Stromal cell of bone marrow (primary cell): ENCODE measurements at places on chromosomes 11 and 22.
A peak's percentile ranks its signal among the peaks of the same experiment; 100 is the strongest.

DNA sequence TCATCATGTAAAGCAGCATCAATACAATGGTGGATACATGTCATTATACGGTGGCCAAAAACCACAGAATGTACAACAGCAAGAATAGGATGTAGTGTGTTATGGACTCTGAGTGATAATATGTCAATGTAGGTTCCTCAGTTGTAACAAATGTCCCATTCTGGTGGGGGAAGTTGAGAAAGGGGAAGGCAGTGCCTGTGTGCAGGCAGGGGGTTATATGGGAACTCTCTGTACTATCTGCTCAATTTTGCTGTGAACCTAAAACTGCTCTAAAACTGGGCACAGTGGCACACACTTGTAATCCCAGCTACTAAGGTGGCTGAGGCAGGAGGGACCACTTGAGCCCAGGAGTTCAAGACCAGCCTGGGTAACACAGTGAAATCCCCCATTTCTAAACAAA lies 5.9 kb downstream of the CHKA start:
- DNase-seq, result no peak

- DNase-seq, result no peak
Measured at GRCh38 chr11:2280208-2280607, 9.8 kb upstream of the ASCL2 start.

DNA sequence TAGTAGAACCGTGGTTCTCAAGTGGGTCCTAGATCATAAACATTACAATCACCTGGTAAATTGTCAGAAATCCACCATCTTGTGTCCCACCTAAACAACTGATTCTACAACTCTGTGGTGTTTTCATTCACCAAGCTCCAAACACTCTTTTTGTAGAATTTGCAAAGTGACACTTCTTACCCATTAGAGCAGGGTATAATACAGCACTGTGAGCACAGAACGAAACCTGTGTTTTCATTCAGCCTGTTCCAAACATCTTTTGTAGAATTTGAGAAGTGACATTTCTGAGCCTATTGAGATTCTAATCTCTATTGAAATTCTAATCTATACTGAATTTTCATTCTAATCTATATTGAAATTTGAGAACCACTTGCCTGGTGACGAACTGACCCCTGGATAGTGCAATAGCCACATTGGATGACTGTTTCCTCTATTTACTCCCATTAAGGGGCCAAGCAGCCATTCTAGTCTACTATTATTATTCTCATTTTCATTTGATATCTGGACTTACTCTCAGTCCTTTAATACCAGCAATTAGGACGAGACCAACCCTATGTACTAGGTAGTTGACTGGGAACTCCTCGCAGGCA lies 616.6 kb downstream of the LRRC4C start:
- no peak for DNase-seq

DNA sequence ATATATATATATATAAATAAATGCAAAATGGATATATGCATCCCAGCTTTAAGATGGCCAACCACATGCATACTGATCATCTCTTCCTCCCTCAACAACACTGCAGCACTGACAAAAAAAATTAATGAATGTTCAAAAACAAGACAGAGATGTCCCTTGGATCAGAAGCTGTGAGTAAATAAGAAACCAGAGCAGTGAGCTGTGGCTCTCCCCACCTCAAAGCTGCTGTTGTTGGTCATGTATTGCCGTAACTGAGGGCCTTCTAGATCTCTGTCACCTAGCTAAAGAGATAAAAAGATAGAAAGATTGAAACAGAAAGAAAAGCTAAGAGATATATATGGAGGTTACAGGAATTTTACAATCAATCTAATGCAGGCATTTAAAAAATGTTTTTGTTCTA lies 15.5 kb upstream of the TMEM135 start:
- no peak for DNase-seq

DNA sequence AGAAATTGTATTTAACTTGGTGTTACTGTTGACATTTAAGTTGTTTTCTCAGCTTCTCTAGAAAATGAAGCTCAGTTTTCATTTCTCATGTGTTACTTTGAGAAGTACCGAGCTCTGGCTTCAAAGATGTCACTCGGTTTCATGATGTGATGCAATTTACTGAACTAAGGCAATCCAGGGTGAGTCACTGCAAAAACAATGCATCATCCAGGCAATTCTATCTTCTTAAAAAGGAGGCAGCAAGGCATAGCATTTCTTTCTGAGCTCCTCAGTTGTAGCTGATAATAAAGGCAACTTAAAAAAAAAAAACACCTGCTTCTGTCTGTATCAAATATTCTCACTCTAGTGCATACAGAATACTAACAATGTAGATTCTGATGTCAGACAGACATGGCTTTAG lies 91.1 kb upstream of the KCNA4 start:
- peak; percentile 91 for DNase-seq

GRCh38 chr22:45731798-45732495 lies 60.3 kb downstream of the ATXN10 start:
- no peak for DNase-seq

- DNase-seq, result no peak
Measured at GRCh38 chr11:6586434-6587359, 16.7 kb downstream of the RRP8 start.

GRCh38 chr11:110377434-110377833 lies 52.3 kb upstream of the FDX1 start:
- DNase-seq, result no peak

DNA sequence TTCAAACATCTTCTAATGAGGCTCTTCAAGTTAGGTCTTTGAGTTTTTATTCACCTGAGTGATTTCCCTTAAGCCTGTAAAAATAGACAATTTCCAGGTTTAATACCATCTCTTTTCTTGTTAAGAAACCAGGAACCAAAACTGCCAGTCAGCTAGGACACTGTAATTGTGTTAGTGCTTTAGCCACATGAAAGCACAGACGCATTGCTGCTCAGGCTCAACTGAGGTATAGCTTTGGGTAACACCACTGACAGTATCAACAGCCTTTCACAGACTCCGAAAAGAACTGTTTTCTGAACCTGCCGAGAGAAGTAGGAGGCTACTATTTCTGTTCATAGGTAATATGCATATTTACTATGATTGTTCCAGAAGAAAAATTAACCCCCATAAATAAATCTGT lies 768.7 kb downstream of the ETS1 start:
- DNase-seq, result no peak

- no peak for DNase-seq
Measured at GRCh38 chr11:126188332-126189108, 22.9 kb downstream of the RPUSD4 start.

DNA sequence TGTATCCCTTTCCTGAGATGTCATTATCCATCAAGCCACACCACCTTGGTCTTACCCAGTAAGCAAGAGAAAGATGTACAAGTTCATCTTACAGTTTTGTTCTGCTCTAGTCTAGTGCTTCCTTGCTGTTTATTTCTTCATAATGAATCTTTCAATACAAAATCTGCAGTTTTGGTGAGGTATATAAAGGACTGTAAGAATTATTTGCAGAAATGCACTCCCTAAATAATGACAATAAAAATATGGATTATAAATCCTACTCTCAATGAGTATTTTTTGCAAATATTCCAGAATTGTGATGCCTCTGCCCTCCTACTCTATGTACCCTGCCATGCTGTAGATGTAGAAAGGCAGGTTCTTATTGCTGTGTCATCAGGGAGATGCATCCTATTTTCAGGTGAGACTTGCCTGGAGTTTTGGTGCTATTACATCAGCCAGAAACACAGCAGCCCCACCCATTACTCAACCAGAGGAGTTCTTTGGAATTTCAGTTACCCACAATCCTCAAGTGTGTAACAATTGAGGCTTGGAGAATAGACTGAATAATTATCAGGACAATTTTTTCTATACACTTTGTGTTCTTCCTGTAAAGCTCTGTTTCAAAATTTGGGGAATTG lies at the start of gene OR10S1:
Gene OR10S1 (minus strand): TSS at position 51 of the 617 bp plus-strand sequence. CDS start 117 bp downstream, outside the sequence.
- no peak for DNase-seq

DNA sequence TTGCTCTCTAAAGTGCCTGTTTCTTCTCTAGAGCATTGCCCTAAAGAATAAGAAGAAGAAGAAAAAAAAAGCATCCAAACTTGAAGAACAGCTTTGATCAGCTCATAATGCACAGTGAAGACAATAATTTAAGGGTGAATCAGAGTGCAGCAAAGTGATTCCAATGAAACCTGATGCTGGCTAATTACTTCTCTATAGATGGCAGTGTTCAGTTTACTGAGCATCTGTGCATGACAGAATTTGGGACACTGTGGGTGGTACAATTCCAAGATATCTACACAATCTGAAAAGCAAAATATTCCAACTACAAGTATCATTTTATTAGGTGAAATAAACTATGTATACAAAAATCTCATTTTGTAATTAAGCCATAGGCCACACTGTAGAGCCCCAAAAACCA lies 450.5 kb upstream of the CCDC90B start:
- no peak for DNase-seq

- no peak for DNase-seq
Measured at GRCh38 chr11:18140145-18140544, 7.8 kb downstream of the MRGPRX3 start.

DNA sequence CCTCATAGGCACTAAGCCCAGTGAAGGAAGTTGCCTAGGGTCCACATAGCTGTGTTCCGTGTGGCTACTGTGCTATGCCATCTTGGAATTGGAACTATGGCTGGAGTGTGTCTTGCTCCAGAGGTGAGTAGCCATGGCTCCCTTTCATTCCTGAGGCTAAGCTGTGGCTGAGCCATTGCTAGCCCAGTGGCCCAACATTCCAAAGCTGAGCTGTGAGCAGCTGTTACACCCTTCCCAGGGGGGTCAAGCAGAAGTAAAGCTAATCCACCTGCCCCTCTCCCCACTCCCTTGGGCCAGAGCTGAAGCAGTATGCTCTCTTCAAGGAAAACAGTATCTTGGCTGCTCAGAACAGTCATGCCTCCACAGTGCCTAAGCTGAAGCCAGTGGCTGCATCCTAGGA lies 51.1 kb downstream of the USP35 start:
- DNase-seq, result no peak

GRCh38 chr11:134967746-134968145 lies 555.7 kb upstream of the B3GAT1 start:
- no peak for DNase-seq

- DNase-seq, result no peak
Measured at GRCh38 chr11:7906481-7906880, 24.6 kb downstream of the OR10A6 start.

- peak; percentile 37 for DNase-seq
Measured at GRCh38 chr11:100776212-100776896, 89.3 kb downstream of the ARHGAP42 start.

GRCh38 chr22:28981818-28982499 lies 79.7 kb downstream of the C22orf31 start:
- DNase-seq, result no peak

DNA sequence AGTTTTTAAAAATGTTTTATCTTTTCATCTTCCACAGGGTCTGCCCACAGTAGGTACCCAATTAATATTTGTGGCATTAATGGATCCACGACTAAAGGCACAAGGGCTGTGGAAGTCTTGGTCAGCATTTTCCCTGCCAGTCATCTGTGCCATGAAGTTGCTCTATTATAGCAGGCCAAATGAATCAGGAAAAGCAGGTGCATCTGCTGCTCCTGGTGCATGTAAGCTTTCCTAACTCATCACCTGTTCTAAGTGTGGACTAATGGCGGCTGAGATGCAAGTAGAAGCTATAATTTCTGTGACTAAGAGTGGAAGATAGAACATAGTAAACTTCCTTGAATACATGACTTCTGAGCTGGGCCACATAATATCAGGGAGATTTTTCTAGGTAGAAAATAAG lies 182.5 kb upstream of the TENM4 start:
- no peak for DNase-seq

DNA sequence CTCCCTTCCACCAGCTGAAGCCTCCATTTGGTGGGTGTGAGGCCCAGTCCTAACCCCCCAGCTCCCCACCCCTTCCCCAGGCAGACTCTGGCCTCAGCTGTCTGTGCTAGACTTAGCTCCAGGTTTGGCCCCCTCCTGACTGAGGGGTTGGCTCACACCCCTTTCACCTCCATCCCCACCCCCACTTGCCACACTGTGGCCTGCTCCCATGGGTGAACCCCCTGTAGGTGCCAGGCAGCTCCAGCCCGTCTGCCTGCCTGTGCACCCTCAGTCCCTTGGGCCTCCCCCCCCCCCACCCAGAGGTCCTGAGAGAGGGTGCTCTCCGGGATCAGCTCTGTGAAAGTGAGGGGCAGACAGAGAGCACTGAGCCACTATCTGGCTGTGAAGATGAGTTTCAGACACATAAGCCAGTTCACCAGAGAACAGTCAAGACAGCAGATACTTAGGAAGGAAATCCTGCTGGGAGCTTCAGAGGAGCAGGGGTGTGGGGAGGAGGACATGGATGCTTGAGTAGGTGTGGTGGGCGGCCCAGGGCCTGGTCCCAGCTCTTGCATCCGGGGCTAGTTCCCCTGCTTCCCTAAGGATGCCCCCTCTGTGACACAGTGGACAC lies 36.2 kb downstream of the PPM1F start:
- DNase-seq, result no peak

- DNase-seq, result no peak
Measured at GRCh38 chr11:2522631-2523255, 77.9 kb downstream of the KCNQ1 start.

- no peak for DNase-seq
Measured at GRCh38 chr11:78350091-78350645, 67.5 kb downstream of the GAB2 start.

DNA sequence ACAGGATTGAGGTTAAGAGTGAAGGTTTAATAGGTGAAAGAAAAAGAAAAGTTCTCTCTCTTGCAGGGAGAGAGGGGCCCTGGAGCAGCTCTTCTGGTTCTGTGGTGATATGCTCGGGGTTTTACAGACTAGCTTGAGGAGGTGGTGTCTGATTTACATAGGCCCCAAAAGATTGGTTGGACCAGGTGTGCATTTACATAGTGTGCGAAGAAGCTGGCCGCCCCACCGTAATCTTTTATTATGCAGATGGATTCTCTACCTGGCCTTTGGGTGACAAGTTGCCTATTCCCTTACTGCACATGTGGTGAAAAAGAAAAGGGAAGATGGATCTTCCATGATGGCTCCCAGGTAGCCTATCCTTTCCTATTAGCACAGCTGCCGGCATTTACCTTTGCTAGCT lies 219.9 kb upstream of the GRIA4 start:
- no peak for DNase-seq

- DNase-seq, result no peak
Measured at GRCh38 chr11:112901924-112902323, 59.3 kb upstream of the NCAM1 start.

- DNase-seq, result peak; percentile 13
Measured at GRCh38 chr11:64745521-64746328, 1.8 kb upstream of the RASGRP2 start.

GRCh38 chr11:95655536-95655935 lies 134.0 kb downstream of the FAM76B start:
- no peak for DNase-seq

- no peak for DNase-seq
Measured at GRCh38 chr11:95556011-95556341, 233.6 kb downstream of the FAM76B start.

GRCh38 chr22:34045311-34045710 lies 125.0 kb upstream of the LARGE1 start:
- no peak for DNase-seq

- DNase-seq, result no peak
Measured at GRCh38 chr22:41526830-41527799, 17.2 kb downstream of the POLR3H start.

- no peak for DNase-seq
Measured at GRCh38 chr22:29872144-29872893, 10.7 kb upstream of the MTMR3 start.

GRCh38 chr22:47372111-47372581 lies 609.7 kb downstream of the TBC1D22A start:
- DNase-seq, result no peak
